ENCODE measurements at places on chromosomes 5 and 9.

GRCh38 chr9:5884191-5884590, 6.5 kb upstream of the MLANA start:
- DNase-seq = no peak

- no peak for DNase-seq
These were observed 35.4 kb upstream of the TGFBR1 start for GRCh38 chr9:99069546-99069945.

- DNase-seq = no peak
These were observed 1.8 kb downstream of the ACTL7A start for GRCh38 chr9:108863891-108864290.

DNA sequence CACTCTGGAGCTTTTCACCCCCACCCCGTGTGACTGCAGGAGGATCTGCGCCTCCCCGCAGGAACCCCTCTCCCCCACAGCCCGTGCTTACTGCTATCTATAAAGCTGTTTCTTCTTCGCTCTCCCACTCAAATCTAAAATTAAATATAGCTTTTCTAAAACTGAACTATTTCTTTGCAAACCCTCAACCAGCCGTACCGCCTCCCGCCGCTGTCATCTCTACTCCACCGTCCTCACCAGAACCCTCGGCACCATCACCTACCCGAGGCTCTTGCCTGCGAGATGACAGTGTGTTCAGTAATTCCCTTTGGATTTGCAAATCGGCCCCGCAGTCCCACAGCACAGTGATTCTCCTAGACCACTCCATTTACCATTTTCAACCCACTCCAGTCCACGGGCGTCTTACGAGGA, 13.6 kb downstream of the LPCAT1 start:
- DNase-seq = no peak

DNA sequence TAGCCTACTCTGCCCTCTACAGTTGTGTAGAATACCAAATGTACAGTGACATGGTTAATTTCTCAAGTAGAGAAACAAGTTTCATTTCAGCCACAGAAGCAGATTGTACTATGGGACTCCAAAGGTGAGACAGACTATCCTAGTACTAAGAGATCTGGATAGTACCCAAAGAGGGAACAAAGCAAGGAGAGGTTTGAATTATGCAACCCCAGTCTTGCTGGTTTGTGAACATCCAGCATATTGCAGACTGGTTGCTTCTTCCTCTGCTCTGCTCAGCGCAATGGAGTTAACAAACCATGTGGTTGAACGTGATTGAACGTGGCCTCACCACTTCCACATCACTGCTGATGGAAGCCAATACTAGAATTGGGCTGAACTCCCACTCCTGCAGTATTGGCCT, 43.3 kb upstream of the ALDOB start:
- DNase-seq = no peak

- DNase-seq = no peak
These were observed 168.3 kb downstream of the GABBR2 start for GRCh38 chr9:98540476-98540875.

DNA sequence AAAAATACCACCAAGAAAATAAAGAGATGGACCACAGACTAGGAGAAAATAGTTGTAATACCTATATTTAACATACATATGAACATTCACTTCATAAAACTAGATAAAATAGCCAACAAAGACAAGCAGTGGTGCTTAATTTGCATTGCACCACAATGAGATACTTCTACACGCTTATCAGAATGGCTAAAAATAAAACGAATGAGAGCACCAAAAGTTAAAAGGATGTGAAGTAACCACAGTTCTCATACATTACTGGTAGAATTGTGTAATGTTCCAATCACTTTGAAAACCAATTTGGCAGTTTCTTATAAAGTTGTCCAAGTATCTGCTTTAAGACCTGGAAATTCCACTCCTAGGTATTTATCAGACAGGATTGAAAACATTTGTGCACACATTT, 198.9 kb upstream of the SGCD start:
- DNase-seq = peak; percentile 18

GRCh38 chr9:36398745-36399144, 1.3 kb downstream of the RNF38 start:
- DNase-seq = peak; percentile 40

DNA sequence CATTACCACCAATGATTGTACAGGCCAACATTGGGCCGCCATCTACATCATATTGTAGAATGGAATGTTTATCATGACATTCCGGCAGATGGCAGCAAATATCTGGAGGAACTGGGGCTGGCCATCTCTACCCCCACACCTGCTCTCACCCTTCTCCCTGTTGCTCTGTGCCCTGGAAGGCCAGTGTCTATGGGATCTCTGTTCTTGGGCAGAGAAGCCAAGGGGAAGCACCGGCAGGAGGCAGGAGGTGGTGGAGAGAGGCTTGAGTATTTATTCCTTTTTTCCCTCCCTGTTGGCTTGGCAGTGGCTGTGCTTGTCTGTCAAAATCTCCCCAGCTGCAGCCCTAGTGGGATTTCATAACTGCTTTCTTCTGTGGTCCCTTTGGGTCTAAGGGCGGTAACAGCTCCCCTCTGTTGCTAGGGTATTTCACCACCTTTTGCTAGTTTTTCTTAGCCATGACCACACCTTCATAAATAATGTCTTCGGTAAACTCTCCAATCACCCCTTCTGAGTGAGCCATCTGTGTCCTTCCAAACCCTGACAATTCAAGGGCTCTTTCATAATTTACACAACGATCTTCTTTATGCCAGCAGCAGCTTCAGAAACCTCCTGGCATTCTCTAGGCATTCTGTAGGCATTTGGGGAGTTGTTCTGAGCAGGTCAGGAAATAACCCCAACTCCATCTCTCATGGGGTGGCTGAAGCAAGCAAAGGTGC, 225.8 kb downstream of the MELK start:
- DNase-seq = no peak

DNA sequence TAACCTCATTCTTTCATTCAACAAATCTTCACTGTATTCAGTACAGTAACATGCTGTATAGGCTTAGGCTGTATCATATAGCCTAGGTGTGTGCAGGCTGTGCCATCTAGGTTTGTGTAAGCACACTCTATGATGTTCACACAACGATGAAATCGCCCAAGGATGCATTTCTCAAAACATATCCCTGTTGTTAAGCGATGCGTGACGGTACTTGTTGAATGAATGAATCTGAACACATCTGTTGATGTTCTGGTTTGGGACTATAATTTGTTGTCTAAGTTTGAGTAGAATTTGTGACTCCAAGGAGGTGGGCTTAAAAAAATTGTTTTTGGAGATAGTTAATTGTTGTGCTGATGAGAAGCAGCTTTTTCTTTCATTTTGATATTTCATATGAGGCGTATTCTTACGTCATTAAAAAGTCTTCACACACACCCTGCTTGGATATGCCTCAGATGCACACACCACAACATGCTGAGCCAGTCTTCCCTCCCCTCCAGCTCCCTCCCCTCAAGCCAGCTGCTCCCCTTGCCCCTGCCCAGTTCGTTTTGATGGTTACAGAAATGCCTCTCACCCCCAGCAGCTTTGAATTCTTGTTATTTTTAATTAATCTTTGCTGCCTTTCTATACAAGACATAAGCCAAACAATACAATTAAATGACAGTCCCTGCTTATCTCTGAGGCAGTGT, 5.5 kb upstream of the PSAT1 start:
- no peak for DNase-seq

- DNase-seq = no peak
These were observed 63.2 kb upstream of the CTXN3 start for GRCh38 chr5:127585661-127586060.

DNA sequence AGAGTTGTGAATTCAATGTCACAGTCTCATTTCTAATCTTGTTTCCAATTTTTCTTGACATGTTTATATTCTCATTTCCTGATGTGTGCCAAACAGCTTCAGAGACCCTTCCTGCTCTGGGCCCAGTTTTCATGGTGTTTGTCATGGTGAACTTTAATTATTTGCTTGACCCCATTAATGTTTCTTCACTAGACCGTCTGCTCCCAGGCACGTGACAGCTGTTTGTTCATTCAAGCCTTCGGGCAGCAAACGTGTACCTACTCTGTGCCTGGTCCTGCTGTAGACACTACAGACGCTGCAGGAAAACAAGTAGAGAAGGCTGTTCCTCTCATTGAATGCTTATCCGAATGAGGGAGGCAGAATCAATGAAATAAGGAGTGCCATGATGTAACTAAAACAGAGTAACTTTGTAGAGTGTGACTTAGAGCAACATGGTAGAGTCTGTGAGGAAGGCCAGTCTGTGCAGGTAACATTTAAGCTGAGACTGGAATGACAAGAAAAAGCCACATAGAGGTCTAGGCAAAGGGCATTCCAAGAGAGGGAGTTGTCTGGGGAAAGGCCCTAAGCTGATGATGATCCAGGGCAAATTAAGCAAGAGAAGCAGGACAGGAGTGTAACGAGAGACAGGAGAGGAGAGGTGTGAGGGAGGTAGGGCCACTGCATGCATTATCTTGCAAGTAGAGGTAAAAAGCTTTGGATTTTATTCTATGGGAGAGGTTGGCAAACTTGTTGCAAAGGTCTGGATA, 191.4 kb downstream of the SEMA5A start:
- DNase-seq = no peak

GRCh38 chr9:128771745-128772519, at the start of gene ZER1:
Gene ZER1 (minus strand): TSS chr9:128771927. CDS start chr9:128755565, 16,362 bp downstream.
- peak; percentile 81 for DNase-seq

DNA sequence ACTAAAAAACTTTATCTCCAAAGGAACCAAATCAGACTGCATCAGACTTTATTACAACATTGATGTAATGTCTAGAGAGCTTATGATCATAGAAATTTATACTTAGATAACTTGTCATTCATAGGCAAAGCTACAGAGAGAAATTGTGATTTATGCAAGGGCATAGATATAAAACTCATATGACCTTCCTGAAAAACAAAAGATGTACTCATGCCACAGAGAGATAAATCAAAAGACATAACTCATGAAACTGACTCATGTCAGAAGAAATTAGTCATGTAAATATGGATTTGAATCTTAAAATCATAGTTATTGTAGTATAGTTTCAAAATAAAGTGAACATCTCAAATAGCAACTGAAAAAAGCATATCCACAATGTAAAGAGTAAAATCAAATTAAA, 186.2 kb downstream of the GABBR2 start:
- peak; percentile 15 for DNase-seq

GRCh38 chr9:117315236-117315635, 99.6 kb downstream of the ASTN2 start:
- no peak for DNase-seq

GRCh38 chr5:78727786-78728761, 79.5 kb upstream of the LHFPL2 start:
- DNase-seq = no peak

DNA sequence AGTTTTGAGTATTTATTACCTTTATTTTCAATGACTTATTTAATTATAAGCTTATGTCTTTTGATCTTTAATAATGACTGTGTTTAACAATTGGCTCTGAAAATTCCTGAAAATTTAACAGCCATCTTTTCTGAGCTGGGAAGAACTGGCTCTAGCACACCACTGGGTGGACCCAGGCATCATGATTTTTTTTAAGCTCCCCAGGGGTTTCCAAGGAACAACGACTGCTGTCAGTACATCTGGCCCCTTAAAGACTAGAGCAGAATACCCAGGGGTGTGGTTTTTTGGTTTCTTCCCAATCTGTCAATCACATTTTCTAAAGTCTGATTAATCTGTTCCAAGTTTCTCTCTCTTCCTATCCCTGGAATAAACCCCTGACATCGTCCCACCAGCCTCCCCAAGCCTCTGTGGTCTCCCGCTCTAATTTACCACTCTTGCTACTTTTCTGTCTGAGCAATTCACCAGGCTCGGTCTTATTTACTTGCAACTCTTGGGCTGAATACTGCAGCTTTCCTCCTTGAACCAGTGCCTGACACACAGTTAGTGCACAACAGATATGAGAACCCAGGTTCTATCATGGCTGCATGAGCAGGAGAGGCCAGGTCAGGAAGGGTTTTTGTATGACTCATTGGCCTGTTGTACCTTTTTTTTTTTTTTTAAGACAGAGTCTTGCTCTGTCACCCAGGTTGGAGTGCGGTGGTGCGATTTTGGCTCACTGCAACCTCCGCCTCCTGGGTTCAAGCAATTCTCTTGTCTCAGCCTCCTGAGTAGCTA, 321.9 kb downstream of the ZSWIM6 start:
- no peak for DNase-seq

DNA sequence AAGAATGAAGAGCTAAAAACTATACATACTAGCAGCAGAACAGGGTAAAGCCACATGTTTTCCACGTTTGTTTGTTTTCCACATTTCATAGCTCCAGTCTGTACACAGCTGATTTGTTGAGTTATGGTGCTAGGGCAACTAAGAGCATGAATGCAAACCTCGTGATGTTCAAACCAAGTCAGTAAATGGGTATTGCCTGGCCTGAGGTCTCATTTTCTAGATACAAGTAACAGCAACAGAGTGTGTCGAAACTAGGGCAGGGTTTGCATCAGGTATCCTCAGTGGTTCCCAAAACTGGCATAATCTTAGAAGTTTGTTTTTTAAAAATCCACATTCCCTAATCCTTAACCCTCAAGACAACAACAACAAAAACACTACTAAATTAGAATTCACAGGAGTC, 89.3 kb downstream of the CEMIP2 start:
- DNase-seq = peak; percentile 6

DNA sequence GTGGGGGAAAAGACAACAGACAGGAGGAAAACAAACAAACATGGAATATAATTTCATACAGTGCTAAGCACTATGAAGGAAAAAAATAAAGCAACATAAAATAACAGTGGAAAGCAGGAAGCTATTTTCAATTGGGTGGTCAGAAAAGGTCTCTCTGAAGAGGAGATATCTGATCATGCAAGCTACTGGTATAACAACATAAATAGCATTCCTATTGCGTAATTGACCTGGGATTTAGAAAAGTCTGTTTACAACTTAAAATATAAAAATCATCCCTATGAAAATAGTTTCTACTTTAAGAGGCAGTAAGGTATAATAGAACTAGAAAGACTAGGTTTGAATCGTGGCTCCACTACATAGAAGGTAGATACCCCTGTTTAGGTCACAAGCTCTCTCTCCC, 61.4 kb downstream of the FBXW11 start:
- DNase-seq = peak; percentile 44

- DNase-seq = no peak
These were observed 201.8 kb upstream of the CDKN2B start for GRCh38 chr9:22210936-22211335.

GRCh38 chr5:67366691-67367395, 170.2 kb upstream of the CD180 start:
- DNase-seq = no peak

DNA sequence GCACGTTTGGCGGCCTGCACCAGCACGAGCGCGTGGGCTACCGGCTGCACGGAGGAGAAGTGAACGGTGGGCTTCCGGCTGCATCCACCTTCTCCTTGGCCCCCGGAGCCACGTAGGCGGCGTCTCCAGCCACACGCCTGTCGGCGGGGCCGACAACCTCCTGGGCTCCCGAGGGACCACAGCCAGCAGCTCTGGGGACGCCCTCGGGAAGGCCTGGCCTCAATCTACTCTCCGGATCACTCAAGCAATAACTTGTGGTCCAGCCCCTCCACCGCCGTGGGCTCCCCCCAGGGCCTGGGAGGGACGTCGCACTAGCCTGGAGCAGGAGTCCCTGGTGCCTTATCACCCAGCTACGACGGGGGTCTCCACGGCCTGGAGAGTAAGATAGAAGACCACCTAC, 73.7 kb downstream of the INSL6 start:
- no peak for DNase-seq
